ENCODE measurements at places on chromosomes 1 and 21. TPM values are rescaled to one million over a fixed set of nuclear protein-coding genes. Genes with fewer than 3 reads are reported as not detected.

CNIH3 gene
- 13.6 TPM for total RNA-seq

OR2T11 gene
- not detected for total RNA-seq

ARV1 gene
- total RNA-seq = 37.6 TPM

KLF17 gene
- total RNA-seq = not detected

FOXD2 gene
- total RNA-seq = 0.57 TPM

SLC22A15 gene
- total RNA-seq = 7.0 TPM

TIPRL gene
- total RNA-seq = 65.4 TPM

TMCC2 gene
- total RNA-seq = 4.8 TPM

SYPL2 gene
- total RNA-seq = 0.15 TPM

GART gene
- total RNA-seq = 150 TPM

KRTAP7-1 gene
- total RNA-seq = not detected

SYDE2 gene
- 6.5 TPM for total RNA-seq

RGS7 gene
- 0.27 TPM for total RNA-seq

LRRC39 gene
- total RNA-seq = 0.42 TPM

LCE2B gene
- total RNA-seq = not detected

PEAR1 gene
- 0.06 TPM for total RNA-seq

PAX7 gene
- total RNA-seq = 0.97 TPM

DDR2 gene
- 23.9 TPM for total RNA-seq

SLAMF1 gene
- total RNA-seq = not detected

CDCA8 gene
- total RNA-seq = 33.6 TPM

SPATA45 gene
- not detected for total RNA-seq

SOX13 gene
- 6.1 TPM for total RNA-seq

KRTAP21-3 gene
- not detected for total RNA-seq

SDHB gene
- 339 TPM for total RNA-seq

CRNN gene
- total RNA-seq = not detected

SLC6A9 gene
- 0.74 TPM for total RNA-seq

SPATA17 gene
- total RNA-seq = 1.7 TPM

KDF1 gene
- 0.11 TPM for total RNA-seq

MARCKSL1 gene
- total RNA-seq = 132 TPM

FCN3 gene
- total RNA-seq = not detected

SPRR2B gene
- not detected for total RNA-seq

CZIB gene
- 83.4 TPM for total RNA-seq
